Myocyte (in vitro differentiated cells): ENCODE measurements at places on chromosomes 4 and X.

- DNase-seq, result no peak
Measured at GRCh38 chr4:57971261-57971660, 861.1 kb upstream of the IGFBP7 start.

GRCh38 chr4:84814094-84814750 is 152.3 kb downstream of the WDFY3 start:
- peak; percentile 88 for DNase-seq

GRCh38 chrX:91137883-91138282 is 296.8 kb upstream of the PABPC5 start:
- DNase-seq, result no peak

GRCh38 chrX:136251041-136251991 is at the start of gene MAP7D3:
Gene MAP7D3, minus strand, starts transcription at chrX:136251400. Its CDS starts 42 bp downstream, at chrX:136251358.
- DNase-seq, result peak; percentile 61

DNA sequence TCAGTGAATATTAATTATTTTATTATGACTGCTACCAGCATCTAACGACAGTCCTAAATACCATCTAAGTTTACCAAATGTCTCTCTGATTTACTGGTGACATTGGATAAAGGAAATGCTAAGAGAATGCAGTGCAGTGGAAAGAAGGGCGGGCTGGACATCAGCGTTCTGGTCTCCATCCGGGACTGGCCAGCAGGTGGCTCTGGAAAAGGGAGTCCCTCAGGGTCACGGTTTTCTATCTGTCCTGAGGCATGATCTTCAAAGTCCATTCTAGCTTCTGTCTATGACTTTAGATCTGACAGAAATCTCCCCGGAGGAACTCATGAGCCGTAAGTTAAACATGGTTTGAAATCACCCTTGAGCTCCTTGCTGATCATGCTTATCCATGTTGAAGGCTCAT is 3.3 kb downstream of the TRIM2 start:
- peak; percentile 46 for DNase-seq

DNA sequence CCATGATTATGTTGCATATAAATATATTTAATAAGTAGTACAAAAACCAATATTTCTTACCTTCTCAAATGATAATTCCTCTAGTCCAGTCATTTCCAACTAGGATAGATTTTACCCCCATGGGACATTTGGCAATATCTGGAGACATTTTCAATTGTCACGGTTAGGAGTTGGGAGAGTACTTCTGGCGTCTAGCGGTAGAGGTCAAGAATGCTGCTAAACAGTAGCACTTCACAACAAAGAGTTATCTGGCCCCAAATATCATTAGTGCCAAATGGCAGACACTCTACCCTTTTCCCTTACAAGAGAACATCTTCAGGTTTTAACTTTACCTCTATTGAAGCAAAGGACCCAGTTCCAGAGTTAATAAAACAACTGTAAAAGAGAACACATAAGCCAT is 168.1 kb downstream of the FAT4 start:
- no peak for DNase-seq

GRCh38 chr4:132344924-132345828 is 803.9 kb upstream of the PCDH10 start:
- no peak for DNase-seq

DNA sequence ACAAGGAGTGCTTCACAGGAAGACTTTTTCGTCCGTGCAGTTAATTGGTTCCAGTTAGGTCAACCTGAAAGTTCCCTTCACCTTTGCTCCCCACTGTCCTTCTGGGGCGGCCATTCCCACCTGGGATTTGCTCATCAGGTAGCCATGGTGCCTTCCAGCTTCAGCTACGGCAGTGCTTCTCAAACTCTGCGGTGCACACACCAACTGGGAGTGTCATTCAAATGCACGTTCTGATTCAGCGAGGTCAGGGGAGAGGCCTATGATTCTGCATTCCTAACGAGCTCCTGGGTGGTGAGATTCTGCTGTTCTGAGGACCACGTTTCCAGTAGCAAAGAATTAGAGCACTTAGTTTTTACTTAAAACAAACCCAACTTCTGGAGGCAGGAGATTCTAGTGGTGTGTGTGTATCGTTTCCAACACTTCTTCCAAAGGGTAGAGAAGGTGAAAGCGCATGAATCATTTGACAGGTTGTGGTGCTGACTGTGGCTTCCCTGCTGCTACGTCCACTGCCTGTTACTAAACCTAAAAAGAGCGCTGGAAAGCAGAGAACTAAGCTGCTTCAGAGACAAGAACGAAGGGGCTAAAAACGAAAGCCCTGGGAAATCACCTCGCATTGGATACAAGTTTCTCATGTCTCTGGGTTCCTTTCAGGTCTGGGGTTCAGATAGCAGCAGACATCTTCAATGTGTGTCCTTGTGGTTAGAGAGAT is 4.7 kb upstream of the HELT start:
- DNase-seq, result no peak

GRCh38 chr4:28435314-28435713 is 1574.7 kb downstream of the STIM2 start:
- no peak for DNase-seq

GRCh38 chr4:180372691-180373090 is 1870.5 kb upstream of the TENM3 start:
- DNase-seq, result no peak

DNA sequence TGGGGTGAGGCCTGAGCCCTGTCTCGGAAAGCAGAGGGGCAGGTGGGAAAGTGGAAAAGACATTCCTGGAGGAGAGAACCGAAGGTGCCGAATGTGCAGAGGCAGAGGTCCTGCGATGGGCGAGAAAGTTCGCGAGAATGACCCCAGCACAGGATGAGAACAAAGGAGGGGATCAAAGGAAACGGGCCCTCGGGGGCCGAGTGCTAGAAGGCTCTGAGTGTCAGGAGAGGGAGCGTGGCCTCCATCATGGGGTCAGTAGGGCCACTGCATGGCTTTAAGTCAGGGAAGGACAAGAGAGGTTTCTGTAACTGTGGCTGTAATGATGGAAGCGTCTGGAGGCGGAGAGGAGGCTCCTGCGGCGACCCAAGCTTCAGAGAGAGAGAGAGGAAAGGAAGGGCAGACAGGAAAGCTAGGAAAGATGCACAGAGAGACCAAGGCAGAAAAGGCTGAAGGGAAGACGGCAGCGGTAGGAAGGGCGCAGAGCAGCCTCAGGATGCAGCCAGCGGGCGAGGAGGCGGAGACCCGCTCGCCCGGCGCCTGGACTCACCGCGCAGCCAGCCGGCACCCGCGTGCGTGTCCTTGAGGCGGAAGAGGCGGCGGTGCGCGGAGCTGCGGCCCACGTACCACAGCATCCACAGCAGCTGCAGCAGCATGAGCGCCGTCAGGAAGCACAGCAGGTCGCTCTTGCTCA is 669 bp downstream of the OTOP1 start:
- DNase-seq, result no peak

DNA sequence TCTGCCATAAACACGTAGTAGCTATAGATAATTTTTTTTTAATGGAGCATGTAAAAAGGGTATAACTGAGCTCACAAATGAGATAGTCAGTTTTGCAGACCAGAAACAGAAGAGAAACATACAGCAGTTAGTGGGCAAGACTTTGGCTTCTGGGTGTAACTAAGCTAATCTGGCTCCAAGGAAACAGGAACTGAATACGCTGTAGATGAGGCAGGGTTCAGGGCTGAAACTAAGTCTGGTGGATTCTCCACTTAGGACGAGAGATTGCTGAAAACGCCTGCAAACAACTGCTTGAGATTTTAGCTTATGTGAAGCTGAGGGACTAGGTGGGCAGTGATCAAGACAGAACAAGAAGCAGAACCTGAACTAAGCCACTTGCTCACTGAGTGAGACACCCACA is 91.7 kb downstream of the SMIM20 start:
- no peak for DNase-seq

- no peak for DNase-seq
Measured at GRCh38 chr4:158250321-158250720, 40.0 kb downstream of the TMEM144 start.
